ENCODE measurements at places on chromosomes 7 and 10.

DNA sequence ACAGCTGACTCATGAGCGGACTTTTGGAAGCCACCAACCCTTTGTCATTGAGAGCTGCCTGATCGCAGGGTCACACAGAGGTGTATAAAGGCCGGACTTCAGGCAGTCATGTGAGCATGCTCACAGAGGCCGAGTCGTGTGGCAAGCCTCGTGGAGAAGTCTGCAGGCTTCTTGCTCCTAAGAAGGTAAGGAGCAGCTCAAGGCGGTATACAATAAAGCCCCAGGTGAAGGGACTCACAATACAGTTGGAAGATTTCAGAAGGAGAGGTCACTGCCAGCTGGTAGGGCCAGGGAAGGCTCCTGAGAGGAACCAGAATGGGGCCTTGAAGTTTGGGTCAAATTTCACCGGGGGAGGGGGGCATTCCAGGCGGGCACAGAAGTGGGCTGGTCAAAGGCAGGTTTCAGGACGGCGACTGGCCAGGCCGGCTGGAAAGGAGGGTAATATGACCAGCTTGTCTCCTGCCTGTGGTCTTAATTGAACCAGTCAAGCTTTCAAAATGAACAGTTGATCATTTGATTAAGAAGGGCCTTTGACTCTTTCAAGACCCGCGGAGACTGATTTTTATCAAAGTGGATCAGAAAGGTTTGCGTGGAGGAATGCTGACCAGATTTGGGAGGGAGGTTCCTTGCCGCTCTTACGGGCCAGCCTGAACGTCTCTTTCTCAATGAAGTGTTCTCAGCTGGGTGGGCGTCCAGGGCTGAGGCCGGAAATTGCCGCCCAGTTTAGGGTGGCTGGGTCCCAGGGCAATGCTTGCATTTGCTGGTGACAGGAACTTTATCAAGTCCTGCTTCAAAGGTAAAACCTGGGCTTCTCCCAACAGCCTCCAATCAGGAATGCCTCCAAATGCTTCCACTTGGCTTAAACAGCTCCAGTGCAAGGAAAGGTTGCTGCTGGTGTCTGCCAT is 178.6 kb downstream of the EMX2 start:
- no peak for DNase-seq

GRCh38 chr7:80235334-80235733 is 100.7 kb downstream of the GNAI1 start:
- DNase-seq = no peak

- DNase-seq = peak; percentile 58
Measured at GRCh38 chr7:138865843-138866242, 67.8 kb upstream of the ATP6V0A4 start.

DNA sequence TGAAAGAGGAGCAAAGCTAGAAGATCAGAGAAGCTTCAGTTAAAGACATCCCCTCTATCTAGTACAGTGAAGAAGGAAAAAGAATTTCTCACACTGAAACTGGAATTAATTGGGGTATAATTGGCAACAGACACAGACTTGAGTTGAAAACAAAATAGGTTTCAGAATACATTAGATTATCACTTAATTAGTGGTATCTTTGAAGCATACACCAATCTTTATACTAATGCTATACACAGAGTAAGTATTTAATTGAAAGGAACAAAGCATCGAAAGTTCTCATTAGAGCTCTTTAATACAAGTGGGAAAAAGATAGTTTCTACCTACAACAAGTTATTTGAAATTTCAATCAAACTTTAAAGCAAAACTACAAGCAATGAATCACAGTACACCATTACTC is 128.2 kb downstream of the THSD7A start:
- DNase-seq = no peak

- DNase-seq = no peak
Measured at GRCh38 chr7:36855330-36855729, 131.0 kb upstream of the AOAH start.

DNA sequence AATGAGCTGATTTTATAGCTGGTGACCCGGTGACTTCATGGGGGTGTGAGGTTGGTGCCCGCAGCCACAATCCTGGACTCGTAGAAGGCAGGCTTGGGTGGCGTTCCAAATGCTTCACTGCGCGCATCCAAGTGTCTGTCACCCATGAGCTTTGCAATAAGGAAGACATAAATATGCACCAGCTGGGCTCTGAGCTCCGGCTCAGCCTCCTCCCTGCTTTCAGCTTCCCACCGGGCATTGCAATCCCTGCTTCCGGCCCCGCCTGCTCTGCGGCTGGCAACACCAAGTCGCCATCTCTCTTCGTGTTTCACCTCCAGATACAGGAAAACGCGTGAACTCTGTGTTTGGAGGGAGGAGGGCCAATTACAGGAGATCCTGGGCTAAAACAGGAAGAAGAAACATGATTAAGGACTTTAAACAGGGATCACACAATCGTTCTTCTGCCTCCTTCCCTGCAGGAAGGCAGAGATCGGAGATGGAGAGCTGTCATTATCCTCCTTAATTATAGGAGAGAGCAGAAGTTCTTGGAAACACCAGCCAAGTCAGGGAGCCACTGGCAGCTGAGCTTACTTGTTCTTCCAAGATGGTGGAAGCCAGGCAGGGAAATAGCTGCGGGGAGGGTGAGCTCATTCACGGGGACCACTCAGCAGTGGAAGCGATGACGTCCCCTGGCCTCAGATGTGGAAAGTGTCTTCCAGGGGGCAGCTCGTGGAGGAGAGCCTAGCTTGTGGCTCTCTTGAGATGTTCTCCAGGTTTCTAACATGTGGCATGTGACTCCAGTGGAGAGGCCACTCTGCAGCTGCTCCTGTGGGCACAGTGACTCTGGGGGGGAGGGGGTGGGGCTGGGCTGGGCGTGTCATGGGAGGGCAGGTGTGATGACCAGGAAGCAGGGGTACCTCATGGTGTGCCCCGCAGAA is 134.9 kb downstream of the CAMK1D start:
- no peak for DNase-seq

GRCh38 chr10:14753441-14753840 is 21.3 kb downstream of the FAM107B start:
- no peak for DNase-seq

GRCh38 chr7:141717450-141717849 is 9.3 kb downstream of the WEE2 start:
- no peak for DNase-seq

GRCh38 chr7:7099584-7100014 is 82.7 kb upstream of the C1GALT1 start:
- peak; percentile 92 for DNase-seq

GRCh38 chr7:25982684-25983083 is 169.3 kb upstream of the NFE2L3 start:
- peak; percentile 54 for DNase-seq

DNA sequence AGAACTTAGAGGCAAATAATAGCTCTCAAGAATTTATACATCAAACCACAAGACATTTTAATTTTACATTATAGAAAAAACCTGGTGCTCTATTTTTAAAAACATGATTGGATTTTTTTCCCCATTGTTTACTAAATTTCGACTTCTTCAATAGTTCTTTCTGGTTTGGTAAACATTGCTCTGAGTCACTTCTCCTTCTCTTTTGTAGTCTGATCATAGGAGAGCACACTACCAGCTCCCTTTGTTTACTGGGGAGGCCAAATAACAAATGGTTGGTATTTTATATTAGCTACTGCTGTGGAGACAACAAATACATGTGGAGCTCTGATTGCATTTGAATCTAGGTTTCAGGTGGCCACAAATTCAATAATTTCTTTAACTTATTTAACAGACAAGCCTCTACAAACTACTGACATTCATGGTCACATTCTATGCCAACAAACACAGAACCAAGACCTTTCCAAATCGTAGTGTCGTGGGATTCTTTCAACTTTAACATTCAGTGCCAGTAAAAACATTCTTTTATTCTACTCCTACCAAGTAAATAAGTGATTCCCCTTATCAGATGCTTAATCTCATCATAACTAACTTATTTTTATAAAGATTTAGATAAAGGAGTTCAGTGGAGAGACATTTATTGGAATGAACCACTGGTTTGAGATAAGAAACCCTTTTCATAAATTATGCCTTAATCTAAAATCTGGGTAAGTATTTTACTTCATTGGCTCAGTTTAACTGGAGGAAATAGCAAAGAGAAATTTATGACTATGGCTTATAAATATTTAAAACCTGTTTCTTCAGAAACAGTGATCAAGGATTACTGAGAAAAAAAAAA is 17.7 kb upstream of the FXYD4 start:
- DNase-seq = no peak

DNA sequence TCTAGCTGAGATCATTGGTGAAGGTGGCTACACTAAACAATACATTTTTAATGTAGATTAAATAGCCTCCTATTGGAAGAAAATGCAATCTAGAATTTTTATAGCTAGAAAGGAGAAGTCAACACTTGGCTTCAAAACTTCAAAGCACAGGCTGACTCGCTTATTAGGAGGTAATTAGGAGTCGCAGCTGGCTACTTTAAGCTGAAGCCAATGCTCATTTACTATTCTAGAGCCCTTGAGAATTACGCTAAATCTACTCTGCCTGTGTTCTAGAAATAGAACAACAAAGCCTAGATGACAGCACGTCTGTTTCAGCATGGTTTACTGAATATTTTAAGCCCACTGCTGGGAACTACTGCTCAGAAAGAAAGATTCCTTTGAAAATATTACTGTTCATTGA is 101.6 kb upstream of the EEPD1 start:
- DNase-seq = no peak

GRCh38 chr7:27677912-27678612 is 15.4 kb upstream of the HIBADH start:
- peak; percentile 97 for DNase-seq

- DNase-seq = peak; percentile 85
Measured at GRCh38 chr7:124022551-124022950, 10.3 kb downstream of the TMEM229A start.

DNA sequence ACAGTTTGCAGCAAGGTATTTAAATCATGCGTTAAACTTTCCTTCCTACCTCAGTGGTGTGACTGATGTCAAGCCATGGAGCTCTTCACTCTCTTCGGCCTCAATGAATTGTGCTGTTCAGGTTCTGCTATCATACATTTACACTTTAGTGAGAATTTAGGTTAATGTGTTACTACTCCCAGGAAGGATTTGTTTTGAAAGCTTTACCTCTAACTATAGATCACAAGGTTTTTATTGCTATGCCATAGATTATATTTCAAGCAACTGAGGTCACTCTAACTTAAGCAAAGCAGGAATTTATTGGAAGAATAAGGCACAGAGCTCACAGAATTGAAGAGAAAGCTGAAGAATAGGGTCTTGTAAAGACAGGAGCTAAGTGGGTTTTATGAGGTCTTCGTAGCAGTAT is 11.0 kb upstream of the ADD3 start:
- no peak for DNase-seq

GRCh38 chr7:100983451-100984187 is 14.3 kb downstream of the MUC12 start:
- DNase-seq = no peak

GRCh38 chr10:103661198-103661950 is 167.9 kb downstream of the NEURL1 start:
- peak; percentile 55 for DNase-seq

DNA sequence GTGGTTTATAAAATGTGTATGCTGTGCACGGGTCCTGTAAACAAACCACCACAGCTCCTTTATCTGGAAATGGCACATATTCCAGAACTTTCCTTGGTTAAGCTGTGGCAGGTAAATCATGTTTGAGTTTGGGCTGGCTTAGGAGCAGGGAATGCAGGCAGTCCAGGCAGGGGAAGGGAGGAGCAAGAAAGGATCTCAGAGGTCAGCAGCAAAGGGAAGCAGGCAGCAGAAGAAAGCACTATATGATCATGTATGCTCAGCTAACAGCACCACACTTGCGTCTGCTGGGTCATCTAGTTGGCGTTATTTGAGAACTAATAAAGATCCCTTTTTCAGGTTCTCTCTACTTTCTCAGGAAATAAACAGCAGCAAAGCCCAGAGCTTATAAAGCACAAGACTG is 7.8 kb downstream of the ICA1 start:
- no peak for DNase-seq

DNA sequence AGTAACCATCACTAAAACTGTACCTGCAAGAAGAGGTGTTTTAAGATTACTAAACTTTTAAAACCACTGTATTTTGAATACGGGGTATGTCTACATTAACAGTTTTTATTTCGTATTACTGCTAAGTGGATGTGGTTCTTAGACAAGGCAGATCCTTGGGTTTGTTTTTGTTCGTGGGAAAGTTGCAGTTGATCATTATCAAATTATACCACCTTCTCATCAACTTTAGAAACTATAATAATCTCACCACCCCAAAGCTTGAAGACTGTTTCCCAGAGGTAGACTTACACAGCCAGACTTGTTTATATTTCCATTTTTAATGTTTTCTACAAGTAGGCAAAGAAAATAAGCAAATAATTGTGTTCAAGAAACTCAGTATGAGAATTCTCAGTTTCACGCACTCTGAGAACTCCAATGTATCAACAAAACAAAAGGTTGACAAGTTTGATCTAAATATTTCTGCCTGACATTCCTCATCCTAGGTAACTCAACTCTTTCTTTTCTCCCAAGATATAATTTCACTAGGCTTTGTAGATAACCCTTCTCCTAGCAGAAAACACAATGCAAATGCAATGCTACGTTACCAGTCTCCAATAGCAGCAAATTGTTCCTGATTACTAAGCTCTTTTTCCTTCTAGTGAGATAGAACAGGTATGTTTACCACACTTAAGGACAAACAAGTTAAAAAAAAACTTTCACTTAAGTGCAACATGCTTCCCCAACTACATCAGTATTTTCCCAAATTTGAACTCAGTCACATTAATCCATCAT is 36.0 kb downstream of the IGF2BP3 start:
- no peak for DNase-seq

DNA sequence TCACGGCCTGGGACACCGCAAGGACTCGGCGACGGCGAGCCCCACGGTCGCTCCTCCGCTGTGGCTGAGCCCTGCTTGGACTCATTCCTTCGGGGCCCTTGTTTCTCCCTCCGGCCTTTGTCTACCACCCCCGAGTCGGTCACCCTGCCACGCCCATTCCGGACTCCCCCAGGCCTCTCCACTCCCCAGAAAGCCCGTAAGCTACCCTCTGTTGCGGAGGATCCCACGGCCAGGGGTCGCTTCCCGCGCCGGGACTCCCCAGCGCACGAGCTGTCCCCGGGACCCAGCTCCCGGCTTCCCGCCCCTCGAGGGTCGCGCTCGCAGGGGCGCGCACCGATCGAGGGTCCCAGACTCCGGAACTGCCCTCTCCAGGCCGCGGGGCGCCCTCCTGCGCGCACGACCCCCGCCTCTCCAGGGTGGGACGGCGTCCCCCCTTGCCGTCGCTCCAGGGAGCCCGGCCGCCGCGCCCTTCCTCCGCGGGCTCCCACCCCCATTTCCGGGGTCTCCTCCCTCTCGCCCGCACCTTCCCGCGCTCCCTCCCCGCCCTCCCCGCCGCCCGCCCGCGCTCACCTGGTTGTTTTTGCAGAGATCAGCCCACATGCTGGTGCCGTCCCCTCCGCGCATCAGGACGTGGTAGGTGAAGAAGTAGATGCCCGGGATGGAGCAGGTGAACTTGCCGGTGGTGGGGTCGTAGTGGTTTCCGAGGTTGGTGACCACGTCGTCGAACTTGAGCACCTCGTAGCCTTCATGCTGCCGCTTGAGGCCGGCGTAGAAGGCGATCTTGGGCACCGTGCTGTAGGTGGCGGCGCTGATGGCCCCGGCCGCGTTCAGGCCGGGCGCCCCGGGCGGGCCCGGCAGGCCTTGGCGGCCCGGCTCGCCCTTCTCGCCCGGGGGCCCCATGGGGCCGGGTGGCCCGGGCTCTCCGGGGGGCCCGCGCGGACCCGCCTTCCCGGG is 1.5 kb downstream of the C1QL3 start:
- no peak for DNase-seq

Data from COLO829 (cell line).